Hippocampal formation (tissue), 2 donors: ENCODE measurements at places on chromosomes 5 and 9.

DNA sequence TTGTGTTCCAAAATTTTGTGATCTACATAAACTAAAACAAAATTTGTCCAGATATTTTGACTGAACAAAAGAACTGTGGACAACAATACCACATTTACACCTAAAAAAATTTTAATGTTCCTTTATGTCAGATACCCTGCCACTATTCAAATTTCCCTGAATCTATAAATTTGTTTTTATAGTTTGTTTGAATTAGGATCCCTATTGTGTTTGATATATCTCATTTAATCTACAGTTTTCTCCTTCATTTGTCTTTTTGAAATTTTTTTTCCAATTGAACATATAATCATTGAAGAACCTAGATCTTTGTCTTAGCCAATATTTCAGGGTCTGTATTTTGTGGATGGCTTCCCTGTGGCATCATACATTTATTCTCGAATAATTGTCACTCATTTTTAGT, 5.7 kb downstream of the AGGF1 start:
- no peak for DNase-seq

GRCh38 chr9:82583524-82583923, 479.4 kb downstream of the RASEF start:
- DNase-seq, result no peak

- DNase-seq, result no peak
Observed at GRCh38 chr5:28543473-28544098, 1505.2 kb upstream of the CDH9 start.

DNA sequence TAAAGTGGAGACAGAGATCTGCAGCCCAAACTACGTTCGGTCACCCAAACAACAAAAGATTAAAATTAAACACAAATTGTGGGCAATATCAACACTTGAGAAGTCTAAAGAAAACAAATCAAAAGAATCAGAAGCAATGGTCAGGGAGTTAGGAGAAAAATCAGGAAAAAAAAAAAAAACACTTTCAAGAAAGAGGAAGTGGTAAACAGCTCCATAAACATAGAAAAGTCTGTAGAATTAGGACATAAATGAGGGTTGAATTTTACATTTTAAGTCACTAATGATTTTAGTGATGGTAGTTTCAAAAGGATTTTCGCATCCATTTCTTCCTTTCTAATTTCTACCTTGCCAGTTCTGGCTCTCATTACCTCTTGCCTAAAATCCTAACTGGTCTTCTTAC, 10.1 kb downstream of the RNF145 start:
- no peak for DNase-seq

GRCh38 chr9:89498852-89499480, 1.1 kb upstream of the SEMA4D start:
- no peak for DNase-seq

- DNase-seq, result no peak
Observed at GRCh38 chr5:37637165-37637845, 202.5 kb downstream of the GDNF start.

- DNase-seq, result no peak
Observed at GRCh38 chr5:53201746-53202145, 92.2 kb upstream of the MOCS2 start.

GRCh38 chr9:123597048-123597447, 241.1 kb downstream of the CRB2 start:
- DNase-seq, result no peak

DNA sequence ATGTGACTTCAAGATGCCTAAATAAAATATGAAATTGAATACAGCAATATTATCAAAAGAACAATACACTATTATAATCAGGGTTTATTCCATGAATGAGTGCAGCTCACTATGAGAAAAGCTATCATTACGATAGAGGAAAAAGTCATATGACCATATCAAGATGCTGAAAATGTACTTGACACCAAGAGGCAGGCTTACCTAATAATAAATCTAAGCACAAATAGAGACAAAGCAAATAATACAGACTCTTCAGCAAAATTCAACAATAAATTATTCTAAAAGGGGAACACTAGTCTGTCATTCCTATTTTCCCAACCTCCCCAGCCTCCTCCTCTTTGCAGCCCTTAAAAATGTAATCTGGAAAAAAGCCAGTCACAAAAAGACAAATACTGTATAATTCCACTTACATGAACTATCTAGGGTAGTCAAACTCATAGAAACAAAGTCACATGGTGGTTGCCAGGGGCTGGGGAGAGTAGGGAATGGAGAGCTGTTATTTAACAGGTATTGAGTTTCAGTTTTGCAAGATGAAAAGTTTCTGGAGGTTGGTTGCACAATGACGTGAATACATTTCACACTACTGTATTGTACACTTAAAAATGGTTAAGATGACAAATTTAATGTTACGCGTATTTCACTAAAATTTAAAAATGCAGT, 148.4 kb downstream of the NFIB start:
- no peak for DNase-seq

GRCh38 chr9:108978205-108978604, 35.1 kb downstream of the CTNNAL1 start:
- no peak for DNase-seq

DNA sequence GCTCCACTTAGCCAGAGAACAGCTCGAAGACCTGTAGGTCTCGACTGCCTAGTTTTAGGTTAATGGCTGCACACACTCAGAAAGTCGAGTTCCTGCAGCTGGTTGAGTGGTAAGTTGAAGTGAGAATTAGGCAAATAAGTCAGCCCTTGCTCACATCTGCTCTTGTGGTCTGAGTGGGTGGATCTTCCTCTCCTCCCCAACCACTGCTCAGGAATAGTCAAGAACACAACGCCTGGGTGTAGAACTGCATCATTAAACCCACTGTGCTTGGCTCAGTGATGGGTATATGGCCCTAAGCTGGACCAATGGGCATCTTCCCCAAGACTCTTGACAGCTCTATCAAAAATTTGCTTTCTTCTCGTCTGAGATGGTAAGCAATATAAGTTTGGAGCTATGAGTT, 20.9 kb upstream of the ADAM19 start:
- DNase-seq, result no peak

GRCh38 chr5:123391009-123391408, 32.2 kb downstream of the CEP120 start:
- DNase-seq, result no peak

GRCh38 chr9:129987047-129987446, 55.9 kb downstream of the FNBP1 start:
- no peak for DNase-seq

DNA sequence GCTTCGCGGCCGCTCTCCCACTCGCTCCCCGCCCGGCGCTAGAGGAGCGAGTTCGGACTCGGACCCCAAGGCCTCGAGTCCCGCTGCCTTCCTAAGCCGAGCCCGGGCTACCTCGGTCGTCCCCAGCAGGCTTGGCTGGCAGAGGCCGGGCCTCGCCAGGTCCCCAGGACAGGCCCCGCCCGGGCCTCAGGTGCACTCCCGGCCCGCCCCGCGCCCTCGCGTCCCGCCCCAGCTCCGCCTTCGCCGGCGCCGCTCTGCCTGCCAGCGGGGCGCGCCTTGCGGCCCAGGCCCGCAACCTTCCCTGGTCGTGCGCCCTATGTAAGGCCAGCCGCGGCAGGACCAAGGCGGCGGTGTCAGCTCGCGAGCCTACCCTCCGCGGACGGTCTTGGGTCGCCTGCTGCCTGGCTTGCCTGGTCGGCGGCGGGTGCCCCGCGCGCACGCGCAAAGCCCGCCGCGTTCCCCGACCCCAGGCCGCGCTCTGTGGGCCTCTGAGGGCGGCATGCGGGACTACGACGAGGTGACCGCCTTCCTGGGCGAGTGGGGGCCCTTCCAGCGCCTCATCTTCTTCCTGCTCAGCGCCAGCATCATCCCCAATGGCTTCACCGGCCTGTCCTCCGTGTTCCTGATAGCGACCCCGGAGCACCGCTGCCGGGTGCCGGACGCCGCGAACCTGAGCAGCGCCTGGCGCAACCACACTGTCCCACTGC, at the start of gene SLC22A5:
TSS of gene SLC22A5 (plus strand) at position 237 of the 707 bp plus-strand sequence. CDS start at position 500, 263 bp downstream.
- no peak for DNase-seq

DNA sequence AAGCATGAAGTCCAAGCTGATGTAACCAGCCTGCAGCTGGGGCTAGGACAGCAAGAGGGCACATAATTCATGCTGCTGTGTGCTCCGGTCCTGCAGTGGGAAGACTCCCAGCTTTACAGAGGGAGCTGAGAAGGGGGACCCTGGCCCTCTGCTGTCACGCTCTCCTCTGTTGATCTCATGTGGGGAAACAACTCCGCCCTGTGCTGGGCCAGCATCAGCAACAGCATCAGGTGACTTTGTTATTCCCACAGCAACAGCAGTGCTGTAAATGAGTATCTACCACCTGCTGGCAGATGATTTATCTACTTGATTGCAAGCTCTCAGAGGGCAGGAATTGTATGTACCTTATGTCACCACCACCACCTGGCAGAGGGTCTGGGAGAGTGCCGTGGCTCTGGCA, 176.2 kb downstream of the COL23A1 start:
- DNase-seq, result no peak

GRCh38 chr9:83435301-83435700, 102.9 kb downstream of the FRMD3 start:
- DNase-seq, result no peak

DNA sequence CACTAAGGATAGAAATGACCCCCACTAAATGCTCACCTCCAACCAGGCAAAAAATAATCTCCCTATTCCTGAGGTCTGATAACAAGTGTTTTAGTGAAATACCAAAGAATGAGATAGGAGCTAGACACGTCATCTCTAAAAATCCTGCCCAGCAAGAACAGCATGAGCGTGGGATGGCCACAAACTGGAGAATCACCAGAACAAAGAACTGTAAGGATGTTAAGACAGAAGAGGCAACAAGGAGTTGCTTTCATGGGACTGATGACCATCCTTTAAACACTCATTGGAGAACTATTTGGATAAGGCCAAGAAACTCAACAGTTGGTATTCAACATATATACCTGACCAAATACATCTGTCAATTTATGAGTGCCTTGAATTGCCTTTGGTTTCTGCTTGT, 113.7 kb downstream of the RASEF start:
- no peak for DNase-seq

GRCh38 chr9:109086221-109086620, 33.5 kb downstream of the TMEM245 start:
- DNase-seq, result no peak

- no peak for DNase-seq
Observed at GRCh38 chr9:37444890-37445289, 20.4 kb downstream of the ZBTB5 start.

GRCh38 chr9:21933865-21934264, 60.3 kb downstream of the CDKN2A start:
- no peak for DNase-seq

- no peak for DNase-seq
Observed at GRCh38 chr9:5593904-5594303, 35.0 kb upstream of the RIC1 start.

DNA sequence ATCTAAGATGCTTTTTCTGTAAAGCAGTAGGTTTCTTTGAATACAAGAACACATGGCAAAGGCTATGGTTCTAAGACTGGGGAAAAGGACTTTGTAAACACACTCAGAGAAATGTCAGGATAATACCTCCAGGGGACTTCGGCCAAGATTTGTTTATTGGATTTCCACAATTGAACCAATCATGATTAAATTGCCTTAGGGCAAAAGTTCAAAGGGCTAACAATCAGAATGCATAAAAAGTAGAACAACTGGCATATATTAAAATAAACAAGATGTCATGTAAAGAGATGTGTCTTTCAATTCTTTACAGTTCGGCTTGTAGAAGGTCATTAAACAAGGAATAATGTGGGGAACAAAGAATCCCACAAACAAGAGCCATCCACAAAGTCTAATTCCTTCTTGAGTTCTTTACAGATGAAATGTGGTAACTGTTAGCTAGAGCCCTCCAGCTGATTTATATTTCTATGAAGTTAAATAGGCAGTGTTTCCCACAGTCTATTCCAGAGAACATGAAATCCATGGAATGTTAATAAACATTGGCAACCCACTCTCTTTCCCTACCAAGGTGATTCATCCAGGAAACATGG, 565.5 kb downstream of the ZNF608 start:
- DNase-seq, result no peak

DNA sequence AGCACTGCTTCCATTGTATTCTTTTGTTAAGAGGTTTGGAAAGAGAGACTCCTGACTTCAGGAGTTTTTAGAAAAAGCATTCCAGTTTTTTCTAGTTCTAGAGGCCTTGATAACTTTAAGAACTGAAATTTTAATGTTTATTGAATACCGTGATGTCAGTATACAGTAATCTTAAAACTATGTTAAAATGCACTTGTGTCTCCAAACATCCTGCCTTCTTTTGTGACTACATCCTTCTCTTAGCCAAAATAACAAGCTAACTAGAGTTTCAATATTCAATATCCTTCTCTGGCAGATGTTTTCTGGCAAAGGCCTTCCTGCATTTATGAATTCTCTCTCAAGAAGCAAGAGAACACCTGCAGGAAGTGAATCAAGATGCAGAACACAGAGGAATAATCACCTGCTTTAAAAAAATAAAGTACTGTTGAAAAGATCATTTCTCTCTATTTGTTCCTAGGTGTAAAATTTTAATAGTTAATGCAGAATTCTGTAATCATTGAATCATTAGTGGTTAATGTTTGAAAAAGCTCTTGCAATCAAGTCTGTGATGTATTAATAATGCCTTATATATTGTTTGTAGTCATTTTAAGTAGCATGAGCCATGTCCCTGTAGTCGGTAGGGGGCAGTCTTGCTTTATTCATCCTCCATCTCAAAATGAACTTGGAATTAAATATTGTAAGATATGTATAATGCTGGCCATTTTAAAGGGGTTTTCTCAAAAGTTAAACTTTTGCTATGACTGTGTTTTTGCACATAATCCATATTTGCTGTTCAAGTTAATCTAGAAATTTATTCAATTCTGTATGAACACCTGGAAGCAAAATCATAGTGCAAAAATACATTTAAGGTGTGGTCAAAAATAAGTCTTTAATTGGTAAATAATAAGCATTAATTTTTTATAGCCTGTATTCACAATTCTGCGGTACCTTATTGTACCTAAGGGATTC, 43.1 kb downstream of the NDFIP1 start:
- no peak for DNase-seq

DNA sequence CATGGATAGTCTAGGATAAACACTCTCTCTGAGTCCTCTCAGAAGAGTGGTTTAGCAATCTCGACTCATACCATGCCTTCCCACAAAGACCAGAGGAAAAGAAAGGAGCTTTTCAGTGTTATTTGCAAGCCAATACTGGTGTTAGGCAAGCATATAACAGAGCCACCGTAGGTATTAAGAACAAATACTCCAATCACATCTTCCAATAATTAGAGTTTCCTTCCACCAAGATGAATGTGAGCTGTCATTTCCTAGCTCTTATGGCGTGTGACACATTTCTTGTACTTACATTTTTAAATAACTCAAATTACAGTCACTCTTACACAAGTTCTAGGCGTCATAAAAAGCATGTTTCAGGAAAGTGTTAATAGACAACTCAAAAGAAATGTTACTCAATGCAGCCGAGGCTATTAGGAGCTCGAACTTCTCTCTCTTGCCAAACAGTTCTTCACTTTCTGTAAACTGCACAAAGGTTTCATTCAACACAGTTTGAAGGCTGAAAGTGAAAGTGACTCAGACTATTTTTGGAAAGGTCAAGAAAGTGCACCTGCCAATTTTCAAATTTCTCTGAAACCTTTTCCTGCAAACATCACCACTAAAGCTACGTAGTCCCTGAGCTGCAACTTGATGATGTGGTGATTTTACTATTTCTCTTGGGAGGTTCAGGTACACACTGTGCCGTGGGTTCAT, 153.8 kb downstream of the AUH start:
- DNase-seq, result no peak
